ENCODE measurements at places on chromosomes 13 and 19. TPM values are rescaled to one million over a fixed set of nuclear protein-coding genes. Genes with fewer than 3 reads are reported as not detected.

GRCh38 chr19:2244125-2244411, 5.1 kb upstream of the AMH start:
- DNase-seq = no peak

DNA sequence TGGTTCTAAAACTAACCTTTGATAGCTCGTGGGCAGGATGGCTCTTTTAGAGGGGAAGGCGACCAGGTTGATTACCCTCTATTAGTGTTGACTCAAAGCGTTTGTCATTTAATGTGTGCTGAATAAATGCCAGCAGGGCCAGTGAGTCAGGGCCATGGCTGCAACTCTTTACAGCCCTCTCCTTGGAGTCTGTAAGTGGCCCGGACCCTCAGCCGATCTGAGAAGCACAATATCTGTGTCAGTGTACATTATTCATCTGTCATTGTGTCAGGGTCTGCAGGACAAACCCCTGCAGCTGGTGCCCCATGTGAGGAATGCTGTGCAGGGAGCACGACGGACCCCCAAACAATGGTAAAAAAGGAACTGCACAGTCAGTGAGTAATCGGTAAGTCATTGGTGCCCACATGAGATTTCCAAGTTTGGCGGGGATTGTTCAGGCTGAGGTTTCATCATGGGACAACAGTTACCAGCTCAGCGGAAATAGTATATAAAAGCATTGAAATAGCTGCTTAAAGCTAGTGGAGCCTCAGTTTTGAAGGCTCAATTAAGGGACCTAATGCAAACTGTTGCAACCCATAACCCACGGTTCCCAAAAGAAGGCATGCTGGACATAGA, 139.1 kb downstream of the ZNF675 start:
- no peak for DNase-seq

- DNase-seq = no peak
Observed at GRCh38 chr13:111854403-111854802, 212.5 kb upstream of the SOX1 start.

DNA sequence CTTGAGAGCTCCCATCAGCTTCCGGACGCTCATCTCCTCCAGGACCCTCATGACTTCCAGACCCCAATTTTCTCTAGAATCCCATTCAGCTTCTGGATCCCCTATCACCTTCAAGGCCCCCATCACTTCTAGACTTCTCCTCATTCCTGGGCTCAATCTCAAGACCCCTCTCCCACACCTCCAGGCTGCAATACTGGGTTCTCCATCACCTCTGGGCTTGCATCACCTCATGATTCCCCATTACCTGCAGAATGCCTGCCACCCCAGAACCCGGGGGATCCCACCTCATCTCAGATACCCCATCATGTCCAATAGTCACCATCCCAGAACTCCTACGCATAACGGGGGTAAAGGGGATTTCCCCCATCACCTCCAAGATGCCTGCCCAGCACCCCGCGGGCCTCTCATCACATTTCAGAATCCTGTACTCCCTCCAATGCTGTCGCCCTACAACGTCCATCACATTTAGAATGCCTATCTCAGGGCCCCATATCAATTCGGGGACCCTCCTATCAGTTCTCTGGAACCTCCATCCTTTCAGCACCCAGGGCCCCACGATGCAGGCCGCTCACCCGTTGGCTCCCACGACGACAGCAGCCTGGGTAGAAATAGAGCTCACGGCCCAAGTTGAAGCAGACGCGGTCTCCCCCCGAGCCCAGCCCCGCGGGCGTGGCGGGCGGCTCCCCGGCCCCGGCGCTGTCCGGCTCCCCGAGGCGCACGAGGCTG, 738 bp downstream of the DMWD start:
- DNase-seq = no peak

DNA sequence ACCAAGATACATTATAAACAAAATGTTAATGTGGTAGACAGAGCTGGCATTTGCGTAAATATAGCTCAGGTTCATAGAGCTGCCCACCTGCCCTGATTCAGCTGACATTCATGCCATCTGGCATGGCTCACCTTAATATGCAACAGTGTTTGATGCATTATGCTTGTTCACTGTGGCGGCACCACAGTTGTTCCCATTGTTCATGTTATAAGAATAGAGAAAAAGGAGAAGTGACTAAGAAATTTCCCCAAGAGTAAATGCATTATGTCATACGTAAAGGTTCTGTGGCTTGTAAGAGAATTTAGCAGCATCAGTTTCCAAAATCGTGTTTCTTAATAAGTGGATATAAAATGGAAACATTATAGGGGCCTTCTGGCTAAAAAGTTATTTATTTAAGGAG, 4.5 kb downstream of the CCNA1 start:
- DNase-seq = no peak

PSG1 gene
- total RNA-seq = not detected

DNA sequence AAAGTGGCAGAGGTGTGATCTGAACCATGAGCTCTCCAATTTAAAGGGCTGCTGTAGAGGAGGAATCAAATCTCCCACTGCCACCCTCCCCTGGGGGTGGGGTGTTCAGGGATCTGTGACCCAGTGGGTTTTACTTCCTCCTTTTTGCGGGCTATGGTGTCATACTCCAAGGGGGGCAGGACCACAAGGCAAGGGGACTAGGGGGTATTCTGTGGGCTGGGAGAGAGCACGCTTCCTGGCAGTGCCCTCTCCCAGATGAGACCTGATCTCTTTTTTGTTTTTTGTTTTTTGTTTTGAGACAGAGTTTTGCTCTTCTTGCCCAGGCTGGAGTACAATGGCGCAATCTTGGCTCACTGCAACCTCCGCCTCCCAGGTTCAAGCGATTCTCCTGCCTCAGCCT, 10.3 kb downstream of the PLD3 start:
- no peak for DNase-seq

NKPD1 gene
- 0.05 TPM for total RNA-seq

GRCh38 chr13:29502391-29503008, 93.0 kb downstream of the SLC7A1 start:
- no peak for DNase-seq

NCAN gene
- total RNA-seq = 0.15 TPM

DNA sequence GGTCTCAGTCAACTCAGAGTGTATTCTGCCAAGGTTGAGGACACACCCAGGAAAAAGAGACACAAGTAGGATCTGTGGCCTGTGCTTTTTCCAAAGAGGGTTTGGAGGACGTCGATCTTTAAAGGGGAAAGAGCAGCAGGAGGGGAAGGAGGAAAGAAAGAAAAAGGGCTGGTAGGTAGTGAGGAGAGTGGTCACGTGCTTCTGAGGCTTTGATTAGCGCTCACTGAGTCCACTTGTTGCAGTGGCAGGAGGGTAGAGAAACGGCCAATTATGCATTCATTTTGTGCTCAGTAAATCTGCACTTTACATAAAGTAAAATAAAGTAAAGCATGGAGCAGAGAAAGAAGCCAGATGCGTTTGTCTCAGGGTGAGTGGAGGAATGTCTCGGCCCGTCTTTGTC, 126.0 kb upstream of the VSTM2B start:
- DNase-seq = no peak

- DNase-seq = no peak
Observed at GRCh38 chr19:6115992-6116391, 5.7 kb upstream of the RFX2 start.

KIR2DL4 gene
- total RNA-seq = not detected

C1QTNF9B gene
- total RNA-seq = not detected

- DNase-seq = no peak
Observed at GRCh38 chr13:21735701-21736401, 65.0 kb downstream of the FGF9 start.

DNA sequence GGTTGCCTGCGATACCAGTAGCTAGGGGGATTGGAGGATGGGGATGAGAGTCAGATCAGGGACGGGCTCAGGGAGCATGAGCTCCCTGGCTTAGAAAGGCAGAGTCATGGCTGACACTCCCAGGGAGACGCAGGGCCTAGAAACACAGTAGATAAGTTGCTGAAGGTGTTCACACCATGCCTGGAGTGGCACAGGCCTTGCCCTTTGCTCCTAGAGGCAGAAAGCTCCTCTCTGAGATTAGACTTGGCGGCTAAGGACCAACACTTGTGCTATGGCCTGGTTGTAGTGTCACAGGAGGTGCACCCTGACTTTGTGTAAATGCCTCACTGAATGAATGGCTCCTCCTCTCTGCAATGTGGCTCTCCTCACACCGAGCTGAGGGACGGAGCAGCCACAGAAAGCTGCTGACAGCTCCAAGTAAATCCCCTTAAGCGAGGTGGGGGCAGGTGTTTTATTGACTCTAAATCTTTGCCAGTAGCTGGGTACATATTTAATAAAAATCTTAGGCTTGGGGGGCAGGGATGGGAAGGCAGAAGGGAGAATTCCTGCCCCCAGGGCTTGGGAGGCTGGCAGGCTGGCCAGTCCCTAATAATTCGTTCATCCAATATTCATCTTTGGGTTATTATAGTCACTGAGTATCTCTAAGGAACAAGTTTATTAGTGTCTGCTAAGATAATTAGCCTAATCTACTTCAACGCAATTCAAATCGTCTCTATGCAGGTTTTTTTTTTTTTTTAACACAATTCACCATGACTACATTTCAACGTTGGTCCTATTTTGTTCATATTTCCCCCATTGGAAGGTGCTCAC, 54.9 kb downstream of the SIAH3 start:
- no peak for DNase-seq

IL11 gene
- total RNA-seq = 4.4 TPM

- DNase-seq = no peak
Observed at GRCh38 chr13:73671011-73671410, 463.2 kb downstream of the KLF12 start.

- no peak for DNase-seq
Observed at GRCh38 chr19:10565028-10565566, 713 bp downstream of the KRI1 start.

NLRP4 gene
- not detected for total RNA-seq

TGFBR3L gene
- 12.5 TPM for total RNA-seq

- no peak for DNase-seq
Observed at GRCh38 chr19:29988351-29988750, 46.3 kb downstream of the URI1 start.

DNA sequence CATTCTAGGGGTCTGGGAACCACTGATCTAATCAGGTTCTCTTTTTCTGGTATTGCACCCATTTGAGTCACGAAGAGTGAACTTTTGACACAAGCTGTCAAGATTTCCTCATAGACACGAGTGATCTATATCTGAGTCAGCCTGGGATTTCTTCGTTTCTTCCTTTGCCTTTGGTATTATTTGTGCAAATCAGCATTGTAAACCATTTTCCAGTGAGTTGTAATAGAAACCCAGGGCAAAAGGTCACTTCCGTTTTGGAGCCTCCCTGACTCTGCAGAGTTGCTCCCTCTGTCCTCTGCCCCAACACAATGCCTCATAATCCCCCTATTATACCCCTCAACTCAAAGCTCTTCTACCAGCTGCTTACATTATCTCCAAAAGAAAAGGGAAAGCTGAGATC, 615.1 kb downstream of the EFNB2 start:
- no peak for DNase-seq

FUT1 gene
- total RNA-seq = 0.13 TPM

DNA sequence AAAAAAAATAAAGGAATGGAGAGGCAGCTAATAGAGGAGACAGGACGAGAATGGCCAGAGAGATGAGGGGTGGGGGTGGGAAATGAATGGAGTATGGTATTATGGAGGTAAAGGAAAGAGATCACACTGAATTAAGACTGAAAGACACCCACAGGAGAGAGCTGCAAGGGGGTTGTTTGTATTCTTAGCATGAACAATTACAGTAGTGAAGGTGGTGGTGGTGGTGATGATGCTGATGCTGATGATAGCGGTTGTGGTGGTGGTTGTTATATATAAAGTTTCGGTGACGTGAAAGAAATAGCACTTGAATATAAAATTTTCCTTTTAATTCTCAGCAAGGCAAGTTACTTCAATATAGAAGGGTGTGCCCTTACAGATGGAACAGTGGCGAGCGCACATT, 2.8 kb upstream of the ADGRE3 start:
- no peak for DNase-seq

DNA sequence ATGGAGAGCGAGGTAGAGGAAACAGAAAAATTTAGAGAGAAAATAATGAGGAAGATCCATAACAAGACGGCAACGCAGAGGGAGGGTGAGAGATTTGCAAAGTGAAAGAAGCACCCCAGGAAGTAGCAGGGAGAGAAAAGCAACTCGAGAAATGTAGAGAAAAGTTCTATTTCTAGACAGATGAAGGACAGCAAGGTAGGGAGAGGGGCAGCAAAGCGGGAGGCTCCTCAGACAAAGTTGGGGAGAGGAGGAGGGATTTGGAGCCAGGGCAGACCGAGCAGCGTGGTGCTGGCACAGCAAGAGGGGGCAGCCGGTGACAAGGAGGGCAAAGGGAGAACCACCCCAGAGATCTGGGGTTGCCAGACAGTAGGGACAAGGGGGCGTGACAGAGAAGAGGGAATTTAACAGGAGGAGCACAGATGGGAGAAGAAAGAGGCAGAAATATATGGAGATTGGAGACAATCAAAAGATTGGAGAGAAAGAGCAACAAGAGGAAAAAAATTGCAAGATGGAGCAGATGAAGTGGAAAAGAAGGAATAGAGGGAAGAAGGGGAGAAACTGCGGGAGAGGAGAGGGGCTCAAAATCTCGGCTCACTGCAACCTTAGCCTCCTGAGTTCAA, 989 bp downstream of the ZNF766 start:
- DNase-seq = no peak

PALM gene
- 14.4 TPM for total RNA-seq

LGALS4 gene
- total RNA-seq = 3.9 TPM

DNA sequence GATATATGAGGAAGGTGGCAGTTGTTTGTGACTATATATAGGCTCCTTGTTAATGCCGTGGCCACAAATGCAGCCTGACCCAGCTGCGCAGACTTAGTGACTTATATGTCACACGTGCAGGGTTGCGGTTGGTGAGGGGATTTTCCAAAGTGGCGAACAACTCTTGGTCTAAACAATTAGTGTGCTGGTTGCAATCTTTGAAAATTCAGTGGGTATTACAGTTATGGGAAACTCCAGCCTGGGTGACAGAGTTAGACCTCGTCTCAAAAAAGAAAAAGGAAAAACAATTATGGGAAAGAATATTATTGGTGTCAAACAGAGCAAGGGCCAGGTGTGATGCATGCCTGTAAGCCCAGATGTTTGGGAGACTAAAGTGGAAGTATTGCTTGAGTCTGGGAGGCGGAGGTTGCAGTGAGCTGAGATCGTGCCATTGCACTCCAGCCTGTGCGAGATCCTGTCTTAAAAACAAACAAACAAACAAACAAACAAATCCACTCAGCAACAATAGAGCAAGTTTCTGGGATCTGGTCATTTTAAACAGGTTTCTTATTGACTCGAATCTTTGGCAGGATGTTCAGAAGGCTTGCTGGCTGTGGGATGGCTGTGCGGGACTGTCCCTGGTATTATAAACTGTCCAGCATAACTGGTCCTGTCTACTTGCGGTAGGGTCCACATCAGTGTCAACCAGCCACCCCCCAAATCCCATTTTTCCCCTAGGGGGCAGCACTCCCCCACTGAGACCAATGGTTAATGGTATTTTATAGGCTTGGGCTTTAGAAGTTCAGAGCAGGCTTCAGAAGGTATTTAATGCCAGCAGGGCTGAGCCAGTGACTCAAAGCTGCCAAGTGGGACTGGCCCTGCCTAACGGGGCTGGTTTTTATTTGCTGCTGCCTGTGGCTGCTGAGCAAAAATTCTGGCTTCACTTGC, 15.4 kb downstream of the RELB start:
- DNase-seq = no peak

SYCN gene
- 0.33 TPM for total RNA-seq

- DNase-seq = no peak
Observed at GRCh38 chr19:47310819-47311218, 1.2 kb downstream of the C5AR1 start.

PBX4 gene
- total RNA-seq = 8.3 TPM
